ENCODE measurements at places on chromosomes 6 and 20.

DNA sequence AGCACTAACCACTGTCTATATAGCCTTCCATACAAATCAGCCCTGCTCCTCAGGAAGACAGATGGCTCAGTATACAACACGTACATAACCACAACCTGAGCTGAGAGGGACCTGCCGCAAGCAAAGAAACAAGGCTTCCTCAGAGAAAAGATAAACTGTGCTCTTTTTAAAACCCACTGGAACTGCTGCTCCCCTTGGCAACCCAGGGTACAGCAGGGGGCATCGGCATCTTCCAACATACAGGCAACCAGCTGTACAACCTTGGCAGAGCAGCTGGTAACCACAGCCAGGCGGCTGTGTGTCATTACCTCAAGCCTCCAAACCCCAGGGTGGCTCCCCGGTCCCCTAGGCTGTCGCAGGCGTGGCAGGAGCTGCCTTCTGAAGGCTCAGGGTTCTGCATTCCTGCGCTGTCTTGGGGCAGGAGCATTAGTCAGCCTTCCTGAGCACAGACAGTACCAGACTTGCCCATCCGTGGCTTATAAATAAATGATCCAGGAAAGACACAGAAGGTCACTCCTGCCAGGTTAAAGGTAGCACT is 249.5 kb downstream of the ADGRG6 start:
- peak; percentile 28 for DNase-seq

DNA sequence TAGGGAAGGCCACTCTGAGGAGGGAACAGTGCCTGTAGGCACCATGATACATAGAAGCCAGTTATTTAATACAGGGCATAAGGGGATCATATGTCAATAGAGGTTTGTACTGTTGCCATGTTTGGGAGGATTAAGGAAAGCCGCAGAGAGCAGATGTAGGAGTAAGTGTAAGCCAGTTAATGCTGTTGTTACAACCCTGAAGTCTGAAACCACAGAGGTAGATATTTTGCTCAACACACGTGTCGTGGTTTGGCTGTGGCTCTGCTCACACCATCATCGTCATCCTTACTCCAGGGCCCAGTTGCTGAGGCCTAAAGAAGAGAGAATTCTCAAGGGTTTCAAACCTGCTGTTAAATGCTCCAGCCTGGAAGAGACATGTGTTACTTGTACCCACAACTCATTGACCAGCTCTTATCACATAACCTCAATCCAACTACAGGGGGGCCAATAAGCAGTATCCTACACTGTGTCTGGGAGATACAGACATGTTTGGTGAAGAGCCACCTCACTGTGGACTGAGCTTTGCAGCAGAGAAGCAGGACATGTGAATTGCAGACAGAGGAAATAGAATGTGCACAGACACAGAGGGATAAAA is 31.0 kb upstream of the PSMF1 start:
- peak; percentile 56 for DNase-seq

DNA sequence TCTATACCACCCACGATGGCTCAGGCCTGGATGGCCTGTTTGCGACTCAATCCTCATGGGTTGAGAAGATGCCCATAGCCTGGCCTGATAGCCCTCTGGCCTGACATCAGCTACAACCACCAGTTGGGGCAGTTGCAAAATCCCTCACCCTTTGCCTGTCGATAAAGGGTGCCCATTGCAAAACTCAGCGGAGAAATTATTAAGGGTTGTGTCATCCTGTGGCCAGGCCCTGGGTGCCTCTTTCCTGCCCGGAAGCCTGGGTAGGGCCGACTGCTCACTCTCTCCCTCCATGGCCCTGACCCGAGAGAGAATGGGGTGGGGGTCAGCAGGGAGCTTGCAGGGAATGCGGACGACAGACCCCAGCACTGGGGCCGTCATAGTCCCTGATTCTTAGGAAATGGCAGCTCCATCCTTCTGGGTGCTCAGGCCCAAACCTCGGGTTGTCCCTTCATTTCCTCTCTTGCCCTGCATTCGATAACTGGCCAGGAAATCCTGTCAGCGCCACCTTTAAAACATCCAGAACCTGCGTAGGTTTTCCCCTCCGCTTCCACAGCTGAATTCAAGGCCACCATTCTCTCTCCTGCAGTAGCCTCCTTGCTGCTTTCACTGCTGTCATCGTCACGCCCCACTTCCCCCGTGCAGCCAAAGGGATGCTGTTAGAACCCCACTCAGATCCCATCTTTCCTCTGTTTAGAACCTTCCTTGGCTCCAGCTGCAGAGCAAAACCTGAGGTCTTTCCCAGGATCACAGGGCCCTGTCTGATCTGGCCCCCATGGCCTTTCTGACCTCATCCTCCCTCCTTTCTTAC is 31.1 kb downstream of the CEBPB start:
- DNase-seq: no peak

GRCh38 chr20:25125636-25126035 is 43.7 kb upstream of the VSX1 start:
- no peak for DNase-seq

DNA sequence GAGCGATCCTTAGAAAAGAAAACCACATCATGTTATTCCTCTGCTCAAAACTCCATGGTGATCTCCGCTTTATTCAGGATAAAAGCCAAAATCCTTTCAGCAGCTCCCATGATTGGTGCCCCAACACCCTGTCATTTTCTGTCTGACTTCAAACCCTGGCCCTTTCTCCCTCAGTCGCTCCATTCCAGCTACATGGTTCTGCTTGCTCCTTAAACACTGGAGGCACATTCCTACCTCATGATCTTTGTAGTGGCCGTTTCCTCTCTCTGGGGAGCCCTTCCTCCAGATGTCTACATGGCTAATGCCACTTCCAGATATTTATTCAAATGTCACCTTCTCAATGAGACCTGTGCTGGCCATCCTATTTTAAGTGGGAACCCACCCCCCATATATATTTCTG is 100.8 kb downstream of the CAP2 start:
- DNase-seq: no peak

DNA sequence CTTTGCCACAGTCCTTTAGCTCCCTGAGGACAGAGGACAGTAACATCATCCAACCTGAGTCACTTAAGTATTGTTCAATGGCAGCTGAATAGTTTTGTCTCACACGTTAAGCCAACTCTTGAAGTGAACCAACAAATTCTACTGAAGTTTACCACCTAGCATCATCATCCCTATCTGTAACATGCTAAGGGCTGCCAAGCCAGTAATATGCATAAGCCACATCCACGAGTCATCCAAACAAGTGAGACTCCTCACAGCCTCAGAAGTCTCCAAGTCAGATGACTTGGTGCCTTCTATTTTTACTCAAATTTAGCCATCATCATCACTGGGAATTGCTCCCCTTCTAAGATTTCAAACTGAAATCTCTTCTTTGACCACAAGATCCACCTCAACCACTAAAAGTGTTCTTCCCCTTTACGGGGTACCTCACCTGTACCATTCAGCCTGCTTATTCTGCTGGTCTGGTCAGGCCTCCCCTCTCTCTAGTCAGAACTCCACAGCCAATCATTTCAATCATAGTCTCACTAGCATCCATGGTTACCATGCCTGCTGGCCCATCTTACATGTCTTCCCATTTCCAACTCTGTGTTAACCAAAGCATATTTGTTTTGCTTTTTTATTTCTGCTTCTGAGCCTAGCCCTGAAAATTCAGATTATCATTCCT is 73.7 kb downstream of the DTNBP1 start:
- peak; percentile 64 for DNase-seq

DNA sequence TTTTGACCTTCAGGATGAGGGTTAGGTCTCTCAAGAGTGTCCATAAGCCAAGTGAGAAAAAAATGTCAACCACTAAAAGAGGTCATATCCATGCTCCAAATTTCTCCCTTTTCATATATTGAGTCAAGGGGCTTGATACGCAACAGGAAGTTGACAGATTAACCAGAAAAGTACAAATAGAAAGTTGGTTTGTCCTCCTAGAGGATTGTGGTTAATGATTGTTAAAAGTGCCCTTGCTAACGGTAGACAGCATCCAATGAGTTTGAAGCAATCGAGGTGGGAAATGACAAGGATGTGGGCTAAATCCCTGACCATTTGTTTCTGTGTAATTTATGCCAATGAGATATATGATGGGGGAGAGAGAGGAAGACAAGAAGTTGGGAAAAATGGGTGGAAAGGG is 18.1 kb upstream of the HBS1L start:
- DNase-seq: no peak

- peak; percentile 69 for DNase-seq
Measured at GRCh38 chr20:33933469-33933909, 60.2 kb upstream of the RALY start.

DNA sequence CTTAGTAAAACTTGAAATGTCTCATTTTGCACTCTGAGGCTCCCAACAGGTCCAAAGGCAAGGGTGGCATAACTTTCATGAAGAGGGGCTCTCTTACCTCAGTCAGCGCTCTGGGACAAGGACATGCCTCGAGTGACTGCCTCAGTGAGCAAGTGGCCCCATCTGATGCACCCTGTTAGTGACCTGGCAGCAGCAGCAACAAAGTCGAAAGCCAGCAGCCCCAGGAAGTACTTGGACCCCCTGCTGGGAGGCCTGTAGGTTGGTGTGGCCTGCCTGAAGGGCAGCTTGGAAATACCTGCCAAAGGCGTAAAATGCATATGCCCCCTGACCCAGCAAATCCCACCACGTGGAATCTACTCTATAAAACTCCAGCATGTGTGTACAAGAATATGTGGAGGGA is 13.2 kb downstream of the MAP1LC3A start:
- DNase-seq: no peak

Measured in activated CD4-positive, alpha-beta T cell treated with anti-CD3 and anti-CD28 coated beads, Interleukin-10, Interleukin-2, amounts not matched to agents 100 ng/mL and 50 ng/mL, durations not matched to agents 16 hours and 8 hours (primary cell).